ENCODE measurements at places on chromosomes 7 and 10. TPM values are rescaled to one million over a fixed set of nuclear protein-coding genes. Genes with fewer than 3 reads are reported as not detected.

DNA sequence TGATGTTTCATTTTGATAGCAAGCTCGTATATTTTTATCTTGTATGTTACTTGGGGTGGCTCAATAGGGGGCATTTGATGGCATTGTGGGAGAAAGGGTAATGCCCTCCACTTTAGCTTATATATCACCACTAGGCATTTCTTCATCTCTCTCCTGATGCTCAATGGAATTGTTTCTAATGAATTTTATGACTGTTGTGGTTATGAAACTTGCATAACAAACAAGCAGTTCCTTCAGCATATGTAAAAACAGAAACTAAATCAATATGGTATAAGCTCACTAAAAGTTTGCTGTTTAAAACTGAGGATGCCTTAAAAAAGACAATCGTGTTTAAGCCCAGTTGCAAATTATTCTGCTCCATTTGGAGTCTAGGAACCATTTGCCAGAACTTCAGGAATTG, 75.5 kb downstream of the CDK14 start:
- no peak for DNase-seq

- no peak for DNase-seq
These were observed 27.9 kb downstream of the LRRC20 start for GRCh38 chr10:70354556-70354955.

The SPDYE6 gene
- not detected for total RNA-seq

DNA sequence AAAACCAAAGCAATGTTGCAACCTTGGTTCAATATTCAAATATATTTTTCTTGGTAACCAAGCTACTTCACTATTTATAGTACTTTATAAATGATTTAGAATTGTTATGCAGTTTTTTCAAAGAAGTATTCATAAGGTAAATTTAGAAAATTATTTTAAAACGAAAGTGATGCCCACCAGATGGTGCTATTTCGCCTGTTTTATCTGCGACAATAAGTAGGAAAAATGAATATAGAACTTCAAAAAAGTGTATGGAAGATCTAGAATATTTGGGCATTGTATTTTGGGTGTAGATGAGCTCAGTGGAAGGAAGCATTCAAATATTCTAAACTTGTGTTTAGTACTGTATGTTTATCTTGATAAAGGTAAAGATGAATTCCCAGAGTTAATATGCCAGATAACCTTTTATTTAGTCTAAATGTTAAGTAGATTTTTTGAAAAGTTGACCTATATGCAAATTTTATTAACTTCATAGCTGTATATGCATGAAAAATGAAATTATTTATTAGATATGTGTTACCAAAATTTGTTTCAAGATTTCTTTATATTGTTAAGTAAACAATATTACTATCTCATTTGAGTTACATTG, 93.2 kb downstream of the ADK start:
- no peak for DNase-seq

GRCh38 chr7:20305726-20306125, 25.0 kb upstream of the ITGB8 start:
- no peak for DNase-seq

- DNase-seq, result no peak
These were observed 8.6 kb upstream of the IRF5 start for GRCh38 chr7:128928882-128929788.

DNA sequence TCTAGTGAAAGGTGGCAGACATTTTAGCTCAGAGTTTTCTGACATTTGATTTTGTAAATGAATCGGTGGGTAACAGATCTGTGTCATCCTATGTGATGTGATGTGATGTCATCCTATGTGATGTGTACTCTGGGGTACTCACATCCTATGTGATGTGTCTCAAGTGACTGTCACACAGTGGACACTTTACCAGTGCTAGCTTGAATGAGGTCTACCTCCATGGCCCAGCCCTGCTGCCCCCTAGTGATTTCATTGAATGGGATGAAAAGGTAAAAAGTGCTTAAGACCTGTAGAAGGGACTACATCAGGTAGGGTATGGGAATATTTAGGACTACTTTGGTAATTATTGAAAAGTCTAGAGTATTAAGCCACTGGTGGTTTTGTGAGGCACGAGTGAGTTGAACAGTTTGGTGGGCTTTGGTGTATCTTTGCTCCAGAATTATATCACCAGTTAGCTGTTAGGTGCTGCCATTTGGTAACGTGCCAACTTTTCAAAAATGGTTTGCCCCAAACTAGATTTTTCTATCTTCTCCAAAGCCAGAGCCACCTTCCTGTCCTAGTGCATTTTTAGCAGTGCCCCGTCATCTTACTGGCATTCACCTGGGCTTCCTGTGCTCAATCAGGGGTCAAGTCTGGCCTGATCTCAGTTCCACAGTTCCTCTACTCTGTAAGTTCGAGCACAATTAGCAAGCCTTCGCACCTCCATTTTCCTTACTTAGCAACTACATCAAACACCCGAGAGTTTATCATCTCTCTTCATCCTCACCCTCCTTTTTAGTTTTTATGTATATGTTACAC, 9.7 kb downstream of the EIF4H start:
- DNase-seq, result no peak

The PSAP gene
- 525 TPM for total RNA-seq

- DNase-seq, result no peak
These were observed 33.5 kb downstream of the KCNMA1 start for GRCh38 chr10:77604063-77604462.

DNA sequence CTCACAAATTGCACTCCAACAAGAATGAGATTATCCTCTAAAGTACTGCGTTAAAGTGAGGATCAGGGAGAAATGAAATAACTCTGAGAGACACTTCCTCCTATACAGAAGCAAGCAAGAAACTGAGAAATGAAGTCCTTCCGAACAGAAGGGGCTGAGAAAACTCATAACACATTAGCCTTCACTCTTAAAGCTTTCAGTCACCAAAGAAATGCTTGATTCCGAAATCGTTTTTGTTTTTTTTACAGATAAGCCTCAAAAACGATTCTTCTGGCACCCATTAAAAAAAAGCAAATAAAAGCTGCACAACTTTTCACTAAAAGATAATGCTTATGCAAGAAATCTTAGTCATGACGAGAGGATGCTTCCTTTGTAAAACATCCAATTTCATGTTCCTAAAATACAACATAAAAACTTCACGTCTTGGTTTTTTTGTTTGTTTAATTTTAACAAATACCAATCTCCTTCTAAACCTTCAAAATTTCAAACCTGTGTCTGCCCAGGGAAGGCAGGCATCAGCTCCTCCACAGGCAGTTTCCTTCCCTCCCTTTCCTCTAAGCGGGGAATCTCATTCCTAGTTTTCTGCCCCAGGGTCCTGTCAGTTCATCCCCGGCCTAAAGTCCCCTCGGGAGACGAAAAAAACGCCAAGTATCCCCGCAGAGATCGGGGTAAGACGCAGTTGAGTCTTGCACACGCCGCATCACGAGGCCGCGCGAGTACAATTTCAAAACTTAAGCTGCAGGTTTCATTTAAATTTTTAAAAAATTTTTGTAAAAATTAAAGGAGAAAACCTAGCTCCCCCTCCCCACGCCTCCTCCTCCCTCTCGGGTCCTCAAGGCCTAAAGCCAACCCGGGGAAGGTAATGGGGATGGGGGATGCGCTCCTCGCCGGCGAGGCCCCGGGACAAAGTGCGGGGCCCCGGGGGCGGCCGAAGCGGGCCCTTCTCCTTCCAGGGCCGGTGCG, 1.1 kb downstream of the BAZ1B start:
- no peak for DNase-seq

The CH25H gene
- 0.10 TPM for total RNA-seq

The TAS2R5 gene
- 0.45 TPM for total RNA-seq

GRCh38 chr7:92251181-92251580, 5.4 kb downstream of the ANKIB1 start:
- no peak for DNase-seq

Data from left lobe of liver (tissue), 2 donors.